ENCODE measurements at places on chromosomes 3 and 15. TPM values are rescaled to one million over a fixed set of nuclear protein-coding genes. Genes with fewer than 3 reads are reported as not detected.

The PLSCR4 gene
- total RNA-seq, result 27.7 TPM

The POPDC2 gene
- 0.99 TPM for total RNA-seq

The CNTN4 gene
- 59.1 TPM for total RNA-seq

The QARS1 gene
- 73.9 TPM for total RNA-seq

The CAV3 gene
- total RNA-seq, result not detected

The CELF6 gene
- 21.7 TPM for total RNA-seq

The RYR3 gene
- 58.0 TPM for total RNA-seq

Measured in dorsolateral prefrontal cortex (tissue), 122 donors.